Cerebellum (tissue), 4 donors: ENCODE measurements at places on chromosomes 7 and 10.

GRCh38 chr7:70132226-70132851, 534.1 kb downstream of the AUTS2 start:
- no peak for DNase-seq

DNA sequence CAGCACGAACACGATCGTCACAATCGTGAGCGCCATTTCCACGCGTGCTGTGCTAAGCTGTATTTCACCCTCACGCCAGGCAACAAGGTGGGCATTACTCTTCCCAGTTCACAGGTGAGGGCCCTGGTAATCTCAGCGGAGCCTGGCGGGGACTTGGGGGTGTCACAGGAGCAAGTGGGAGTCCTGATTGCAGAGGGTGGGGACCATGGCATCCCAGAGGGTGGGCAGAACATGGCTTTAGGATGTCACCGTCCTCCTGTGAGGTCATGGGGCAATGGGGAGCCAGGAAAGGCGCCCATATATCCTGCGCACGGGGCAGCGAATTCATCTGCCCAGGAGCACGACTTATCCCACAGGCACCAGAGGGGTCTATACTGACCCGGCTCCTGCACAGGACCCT, 489.8 kb downstream of the DNAJB6 start:
- no peak for DNase-seq

- DNase-seq = no peak
Observed at GRCh38 chr10:59864141-59864962, 42.0 kb downstream of the CCDC6 start.

DNA sequence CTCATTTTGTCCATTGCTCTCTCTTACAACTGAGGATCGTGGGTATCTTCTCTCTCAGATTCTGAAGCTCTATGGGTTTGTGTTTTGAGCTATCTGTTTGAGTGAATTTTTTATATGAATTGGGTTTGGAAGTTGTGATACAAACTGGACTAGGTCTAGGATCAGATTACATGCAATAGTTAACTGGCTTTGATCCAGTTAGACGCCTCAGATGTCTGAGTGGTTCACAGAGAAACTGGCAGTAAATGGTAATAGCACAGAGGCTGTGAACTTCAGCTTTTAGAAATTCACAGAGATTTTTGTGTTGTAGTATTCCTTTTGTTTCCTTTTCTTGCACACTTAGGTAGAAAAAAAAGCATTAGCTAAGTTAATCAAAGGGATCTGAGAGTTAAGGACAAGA, 12.7 kb upstream of the DNMBP start:
- no peak for DNase-seq

DNA sequence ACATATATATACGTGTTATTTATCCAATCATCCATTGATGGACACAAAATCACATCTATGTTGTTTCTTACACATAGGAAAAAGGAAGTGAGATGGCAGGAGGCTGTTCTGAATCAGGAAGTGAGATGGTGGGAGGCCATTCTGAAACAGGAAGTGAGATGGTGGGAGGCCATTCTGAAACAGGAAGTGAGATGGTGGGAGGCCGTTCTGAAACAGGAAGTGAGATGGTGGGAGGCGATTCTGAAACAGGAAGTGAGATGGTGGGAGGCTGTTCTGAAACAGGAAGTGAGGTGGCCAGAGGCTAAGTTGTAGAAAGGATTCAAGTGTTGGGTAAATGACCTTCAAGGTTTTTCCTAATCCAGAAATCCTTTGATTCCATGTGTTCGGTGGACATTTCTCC, 921.5 kb downstream of the TYW1 start:
- no peak for DNase-seq

- DNase-seq = peak; percentile 1
Observed at GRCh38 chr10:50937230-50937907, 51.9 kb upstream of the A1CF start.

DNA sequence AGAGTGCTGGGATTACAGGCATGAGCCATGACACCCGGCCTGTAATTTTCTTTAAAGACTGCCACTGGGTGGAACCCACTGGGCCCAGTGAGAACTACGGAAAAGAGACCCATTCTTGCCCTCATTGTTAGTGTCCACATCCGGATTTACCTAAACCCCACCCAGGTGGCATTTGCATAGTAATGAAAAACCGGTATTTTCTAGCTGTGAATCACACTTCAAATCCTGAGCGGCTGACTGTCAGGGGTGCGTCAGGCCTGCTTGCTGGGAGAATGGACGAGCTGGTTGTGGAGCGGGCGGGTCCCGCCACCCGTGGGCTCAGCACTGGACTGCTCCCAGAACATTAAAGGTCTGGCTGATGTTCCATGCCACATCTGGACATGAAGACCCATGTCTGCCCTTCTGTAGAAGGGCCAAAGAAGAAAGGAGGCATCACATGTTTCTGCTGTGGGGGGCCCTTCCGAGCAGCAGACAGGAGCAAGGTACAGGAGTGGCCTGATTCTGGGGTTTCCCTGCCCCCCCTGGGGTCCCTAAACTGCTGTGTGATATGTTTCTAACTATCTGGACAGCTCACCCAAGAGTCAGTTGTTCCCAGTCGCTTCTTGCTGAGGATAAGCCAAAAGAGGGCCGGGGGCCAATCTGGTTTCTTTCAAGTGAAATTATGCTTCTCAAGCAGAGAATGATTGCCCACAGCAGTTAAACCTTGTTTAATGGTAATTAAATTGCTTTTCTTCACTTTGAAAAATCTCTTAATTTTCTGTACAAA, 46.4 kb downstream of the KIAA1217 start:
- no peak for DNase-seq

DNA sequence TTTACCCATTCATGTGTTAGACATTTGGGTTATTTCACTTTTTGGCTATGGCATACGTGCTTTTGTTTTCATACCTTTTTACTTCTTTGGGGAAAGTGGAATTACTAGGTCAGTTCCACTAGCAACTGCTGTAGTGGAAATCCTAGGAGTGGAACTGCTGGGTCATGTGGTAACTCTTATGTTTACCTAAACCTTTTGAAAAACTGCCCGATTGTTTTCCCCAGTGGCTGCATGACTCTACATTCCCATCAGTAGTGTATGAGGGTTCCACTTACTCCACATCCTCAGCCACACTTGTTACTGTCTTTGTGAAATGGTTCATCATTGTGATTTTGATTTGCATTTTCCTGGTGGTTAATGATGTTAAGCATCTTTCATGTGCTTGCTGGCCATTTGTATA, 82.3 kb downstream of the TAX1BP1 start:
- DNase-seq = no peak

DNA sequence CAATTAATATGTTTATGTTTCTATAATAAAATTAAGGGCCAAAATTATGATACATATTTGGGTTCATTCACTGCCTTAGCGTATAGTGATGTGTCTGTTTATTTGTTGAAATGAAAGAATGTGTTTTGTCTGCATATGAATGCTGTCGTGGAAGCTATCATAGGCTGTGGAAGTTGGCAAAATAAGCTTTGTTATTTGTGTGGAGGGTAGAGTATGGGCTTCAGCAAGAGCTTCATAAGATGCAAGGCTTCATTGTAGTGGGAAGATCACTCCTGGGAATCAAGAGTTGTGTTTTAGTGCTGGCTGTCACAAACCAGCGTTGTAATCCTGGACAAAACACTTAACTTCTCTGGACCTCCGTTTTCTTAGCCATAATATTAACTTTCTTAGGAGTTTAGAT, 2.5 kb downstream of the SLK start:
- DNase-seq = no peak

- DNase-seq = no peak
Observed at GRCh38 chr7:100965723-100966541, 3.4 kb upstream of the MUC12 start.

DNA sequence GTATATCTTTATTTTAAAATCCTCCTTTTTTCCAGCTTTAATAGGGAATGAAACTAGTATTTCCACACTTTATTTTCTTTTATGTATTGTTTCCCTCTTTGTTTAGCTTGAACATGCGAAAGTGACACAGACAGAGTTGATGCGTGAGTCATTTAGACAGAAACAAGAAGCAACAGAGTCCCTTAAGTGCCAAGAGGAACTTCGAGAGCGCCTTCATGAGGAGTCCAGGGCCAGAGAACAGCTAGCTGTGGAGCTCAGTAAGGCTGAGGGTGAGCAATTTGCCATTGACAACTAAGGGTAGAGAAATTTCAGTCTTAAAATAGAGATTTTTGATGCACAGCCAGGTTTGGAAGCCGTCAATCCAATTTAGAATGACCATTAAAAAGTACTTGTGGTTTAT, 73.1 kb downstream of the CYP51A1 start:
- DNase-seq = no peak

DNA sequence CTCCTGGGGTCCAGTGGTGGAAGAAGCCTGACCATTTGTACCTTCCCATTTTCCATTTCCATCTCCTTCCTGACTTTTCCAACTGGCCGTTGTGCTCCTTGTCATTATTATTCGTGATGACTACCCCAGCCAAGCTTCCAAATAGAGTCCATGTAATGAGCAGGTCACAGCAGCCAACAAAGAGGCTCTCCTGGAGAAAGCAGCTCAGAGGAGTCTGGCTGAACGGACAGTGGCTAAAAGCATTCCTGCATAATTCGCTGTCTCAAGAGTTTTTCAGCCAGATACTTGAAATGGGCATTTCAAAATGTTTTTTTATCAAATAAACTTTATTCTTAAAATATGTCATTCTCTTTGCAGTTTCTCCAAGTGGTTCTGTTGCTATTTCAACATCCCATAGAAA, 458.6 kb downstream of the INHBA start:
- DNase-seq = no peak

DNA sequence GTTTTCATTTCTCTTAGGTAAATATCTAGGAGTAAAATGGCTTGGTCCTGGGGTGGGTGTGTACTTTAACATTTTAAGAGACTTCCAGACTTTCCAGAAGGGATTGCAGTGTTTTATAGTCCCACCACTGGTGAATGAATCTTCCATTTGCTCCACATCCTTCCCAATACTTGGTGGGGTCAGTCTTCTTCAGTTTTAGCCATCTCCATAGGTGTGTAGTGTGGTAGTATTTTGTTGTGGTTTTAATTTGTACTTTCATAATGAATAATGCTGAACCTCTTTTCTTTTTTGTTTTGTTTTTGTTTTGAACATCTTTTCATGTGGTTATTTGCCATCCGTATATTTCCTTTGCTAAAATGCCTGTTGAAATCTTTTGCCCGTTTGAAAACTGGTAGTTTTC, 86.4 kb downstream of the ANKRD61 start:
- DNase-seq = no peak

GRCh38 chr10:62858364-62858763, 42.2 kb upstream of the EGR2 start:
- no peak for DNase-seq

GRCh38 chr7:79282070-79282694, 171.3 kb downstream of the MAGI2 start:
- peak; percentile 44 for DNase-seq

- no peak for DNase-seq
Observed at GRCh38 chr10:43373461-43373860, 2.0 kb downstream of the FXYD4 start.

GRCh38 chr10:34814223-34814912, 728 bp downstream of the PARD3 start:
- peak; percentile 12 for DNase-seq

DNA sequence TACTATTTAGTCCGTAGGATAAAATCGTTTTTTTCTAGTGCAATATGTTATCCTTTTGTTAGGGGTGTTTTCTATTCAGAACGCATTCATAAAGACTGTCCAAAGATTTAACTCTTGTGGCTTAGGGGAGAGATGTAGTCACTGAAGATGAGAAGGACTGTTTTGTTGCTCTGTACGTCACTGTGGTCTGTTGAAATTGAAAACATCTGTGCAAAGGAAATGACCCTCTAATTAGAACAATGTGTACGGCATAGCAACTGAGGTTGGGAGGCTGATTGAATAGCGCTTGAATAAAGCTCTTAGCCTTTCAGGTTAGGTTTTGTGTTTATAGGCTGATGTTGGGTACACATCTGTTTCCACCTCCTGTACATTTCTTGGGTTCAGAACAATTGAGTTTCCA, 453.4 kb upstream of the AKR1E2 start:
- no peak for DNase-seq

DNA sequence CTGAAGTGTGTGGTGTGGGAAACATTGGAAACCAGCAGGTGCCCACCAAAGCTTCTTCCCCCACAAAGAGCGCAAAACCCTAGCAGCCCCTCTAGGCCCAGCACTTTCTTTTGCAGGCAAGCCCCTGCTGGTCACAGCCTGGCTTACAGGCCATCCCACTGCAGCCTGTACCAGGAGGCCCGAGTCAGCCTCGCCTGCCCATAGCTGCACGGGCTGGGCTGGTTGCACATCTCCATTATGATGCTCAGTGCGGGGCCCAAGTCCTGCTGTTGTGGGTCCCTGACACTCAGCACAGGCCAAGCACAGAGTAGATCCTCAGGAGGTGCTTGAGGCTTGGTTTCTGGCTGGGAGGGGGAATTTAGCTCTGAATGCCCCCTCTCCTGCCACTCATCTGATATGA, 8.0 kb downstream of the CDHR1 start:
- no peak for DNase-seq

DNA sequence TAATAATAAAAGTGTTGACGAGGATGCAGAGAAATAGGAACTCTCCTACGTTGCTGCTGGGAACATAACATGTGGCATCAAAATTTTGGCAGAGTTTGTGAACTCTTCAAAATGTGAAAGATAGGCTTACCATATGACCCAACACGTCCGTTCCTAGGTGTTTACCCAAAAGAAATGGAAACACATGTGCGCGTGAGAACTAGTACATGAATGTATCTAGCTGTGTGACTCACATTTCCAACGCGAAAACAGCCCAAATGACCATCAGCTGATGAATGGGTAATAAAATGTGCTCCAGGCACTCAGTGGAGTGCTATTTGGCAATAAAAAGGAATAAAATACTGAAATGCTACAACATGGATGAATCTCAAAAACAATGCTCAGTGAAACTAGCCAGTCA, 10.4 kb upstream of the ELFN1 start:
- no peak for DNase-seq

GRCh38 chr10:65032867-65033769, 1511.9 kb downstream of the REEP3 start:
- no peak for DNase-seq

- DNase-seq = no peak
Observed at GRCh38 chr7:29297194-29297890, 102.8 kb downstream of the CHN2 start.

- DNase-seq = no peak
Observed at GRCh38 chr10:98074315-98074911, 44.0 kb upstream of the CRTAC1 start.

GRCh38 chr10:3100093-3100792, 32.9 kb downstream of the PFKP start:
- DNase-seq = no peak

DNA sequence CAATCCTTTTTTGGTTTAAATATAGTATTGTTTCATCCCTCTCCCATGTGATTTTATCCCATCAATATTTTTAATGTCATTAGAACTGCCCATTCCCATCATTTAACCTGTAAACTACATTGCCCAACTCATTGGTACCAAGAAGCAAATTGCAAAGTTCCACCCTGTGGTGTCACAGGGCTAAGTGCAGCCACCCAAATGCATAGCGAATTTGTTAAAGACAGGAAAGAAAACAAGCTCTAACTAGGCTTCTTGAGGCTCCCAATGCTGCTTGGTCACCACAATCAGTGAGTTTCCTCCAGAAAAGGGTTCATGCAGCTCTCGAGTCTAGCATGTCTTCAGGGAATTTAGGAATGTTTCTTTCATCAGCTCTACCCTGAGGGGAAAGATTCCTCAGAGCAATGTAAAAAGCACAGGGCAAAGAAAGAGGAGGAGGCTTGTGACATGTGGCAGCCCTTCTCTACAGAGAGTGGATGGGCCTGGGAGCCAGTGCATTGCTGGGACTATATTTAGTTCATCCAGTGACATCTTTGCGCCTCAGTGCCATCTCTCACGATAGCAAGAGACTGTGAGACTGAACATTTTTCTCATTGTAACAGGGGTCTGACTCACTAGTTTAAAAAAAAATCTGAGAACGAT, 58.1 kb downstream of the CAV1 start:
- DNase-seq = no peak

GRCh38 chr7:18638594-18639452, 143.3 kb downstream of the HDAC9 start:
- peak; percentile 62 for DNase-seq
